ENCODE measurements at places on chromosomes 2 and 18.

DNA sequence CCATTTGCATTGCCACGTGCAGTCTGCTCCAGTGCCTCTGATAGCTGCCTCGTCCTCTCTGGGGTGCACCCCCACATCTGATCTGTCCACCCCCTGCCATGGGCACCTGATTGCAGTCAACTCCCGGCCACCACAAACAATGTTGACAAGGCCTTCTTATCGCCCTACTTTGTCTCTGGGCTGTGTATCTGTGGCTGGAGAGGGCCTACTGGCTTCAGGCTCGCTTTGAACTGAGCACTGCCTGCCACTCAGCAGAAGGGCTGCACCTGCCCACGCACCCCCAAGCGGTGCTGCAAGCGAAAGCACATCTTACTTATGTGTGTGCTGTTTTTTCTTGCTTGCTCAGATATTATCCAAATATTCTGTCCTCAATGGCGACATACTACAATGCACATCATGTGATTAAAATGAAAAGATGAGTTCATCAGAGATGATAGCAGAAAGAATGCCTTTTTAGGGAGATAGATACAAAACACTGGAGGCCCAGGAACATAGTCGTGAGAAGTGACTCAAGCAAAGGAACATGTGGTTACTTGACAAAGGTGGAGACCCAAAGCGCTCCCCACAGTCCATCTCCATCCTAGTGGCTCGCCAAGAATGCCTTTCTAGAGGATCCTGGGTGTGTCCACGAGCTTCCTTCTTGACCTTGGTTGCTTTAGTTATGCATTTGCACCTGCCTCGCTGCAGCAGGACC is 28.8 kb downstream of the FBLN7 start:
- no peaks in the 10 kb centered on the region for H3K4me1 ChIP-seq
- DNase-seq: no peak
- H3K27me3 ChIP-seq: no peaks in the 10 kb centered on the region
- H3K36me3 ChIP-seq: no peaks in the 10 kb centered on the region

DNA sequence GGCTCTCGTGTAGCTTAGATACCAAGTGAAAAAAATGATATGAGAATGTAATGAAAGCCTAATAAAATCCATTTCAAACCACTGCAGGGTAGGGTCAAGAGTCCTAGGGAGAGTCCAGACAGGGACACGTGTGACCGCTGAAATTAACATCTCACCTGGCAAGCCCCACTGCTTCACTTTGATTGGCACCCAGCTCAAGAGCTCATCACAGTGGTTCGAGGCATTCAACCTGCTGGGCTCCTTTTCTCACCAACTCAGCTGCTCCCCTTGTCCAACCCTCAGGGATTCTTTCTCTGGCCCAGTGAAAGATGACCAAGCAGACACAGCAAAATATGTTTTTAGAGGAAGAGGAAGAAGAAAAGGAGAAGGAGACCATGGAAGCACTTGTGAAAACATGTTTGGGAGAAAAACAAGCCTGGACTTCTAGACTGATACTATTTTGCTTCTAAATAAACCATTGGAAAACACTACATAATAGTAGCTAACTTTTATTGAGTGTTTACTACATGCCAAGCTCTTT is 49.2 kb upstream of the CREB1 start:
- no peaks in the 10 kb centered on the region for H3K4me1 ChIP-seq
- no peaks in the 10 kb centered on the region for H3K27me3 ChIP-seq
- no peak overlapping the region for H3K4me3 ChIP-seq
- H3K36me3 ChIP-seq: no peaks in the 10 kb centered on the region

GRCh38 chr2:10762651-10763460 is 41.4 kb downstream of the ATP6V1C2 start:
- no peak overlapping the region for H3K27ac ChIP-seq
- no peaks in the 10 kb centered on the region for H3K27me3 ChIP-seq
- no peaks in the 10 kb centered on the region for H3K4me1 ChIP-seq
- no peaks in the 10 kb centered on the region for H3K36me3 ChIP-seq
- no peak for DNase-seq

GRCh38 chr2:54859416-54859815 is 136.0 kb downstream of the EML6 start:
- no peak overlapping the region for H3K4me3 ChIP-seq
- no peaks in the 10 kb centered on the region for H3K4me1 ChIP-seq
- no peak for DNase-seq
- no peak overlapping the region for H3K27ac ChIP-seq
- no peaks in the 10 kb centered on the region for H3K36me3 ChIP-seq

GRCh38 chr2:2960441-2961133 is 417.0 kb downstream of the EIPR1 start:
- H3K27me3 ChIP-seq: no peaks in the 10 kb centered on the region
- no peak for DNase-seq
- no peak overlapping the region for H3K27ac ChIP-seq

DNA sequence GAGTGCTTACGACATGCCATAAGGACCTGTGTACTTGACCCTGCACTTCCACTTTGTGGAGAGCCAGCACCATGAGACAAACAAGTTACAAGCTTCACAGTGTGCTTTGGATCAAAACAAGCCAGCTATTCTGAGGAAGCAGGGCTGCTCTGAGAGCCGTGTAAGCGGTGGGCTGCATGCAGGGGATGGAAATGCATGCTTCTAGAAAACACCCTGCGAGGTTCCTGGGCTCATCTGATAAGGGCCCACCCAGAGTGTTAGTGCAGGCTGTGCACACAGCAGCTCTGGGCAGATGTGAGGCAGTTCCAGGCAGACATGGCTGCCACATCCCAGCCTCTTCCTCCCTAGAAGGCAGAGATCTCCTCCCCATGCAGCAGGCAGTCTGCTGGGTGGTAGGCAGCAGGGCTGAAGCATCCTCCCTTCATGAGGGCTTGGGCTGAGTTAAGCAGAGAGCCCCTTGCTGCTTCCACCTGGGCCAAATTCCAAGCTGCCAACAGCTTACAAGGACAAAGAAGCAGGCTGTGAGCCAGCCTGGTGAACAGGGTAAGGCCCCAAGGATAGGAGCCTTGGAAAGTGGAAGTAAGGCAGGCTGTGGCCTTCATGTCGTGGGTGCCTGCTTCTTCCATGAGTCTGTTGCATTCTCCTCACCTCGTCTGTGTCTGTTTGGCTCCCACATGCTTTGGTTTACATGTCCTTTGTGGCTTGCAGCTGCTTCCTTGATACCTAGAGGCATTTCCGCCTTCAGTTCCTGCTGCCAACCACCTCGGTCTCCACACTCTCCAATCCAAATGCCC is 7.7 kb downstream of the PSD4 start:
- H3K27ac ChIP-seq: peak overlapping the region; percentile 34
- H3K4me3 ChIP-seq: no peak overlapping the region
- H3K36me3 ChIP-seq: no peaks in the 10 kb centered on the region

GRCh38 chr2:12816379-12817306 is 99.9 kb downstream of the TRIB2 start:
- H3K27ac ChIP-seq: no peak overlapping the region
- DNase-seq: no peak
- peaks cover 27% of the 10 kb centered on the region for H3K4me1 ChIP-seq
- H3K36me3 ChIP-seq: no peaks in the 10 kb centered on the region
- H3K4me3 ChIP-seq: no peak overlapping the region

DNA sequence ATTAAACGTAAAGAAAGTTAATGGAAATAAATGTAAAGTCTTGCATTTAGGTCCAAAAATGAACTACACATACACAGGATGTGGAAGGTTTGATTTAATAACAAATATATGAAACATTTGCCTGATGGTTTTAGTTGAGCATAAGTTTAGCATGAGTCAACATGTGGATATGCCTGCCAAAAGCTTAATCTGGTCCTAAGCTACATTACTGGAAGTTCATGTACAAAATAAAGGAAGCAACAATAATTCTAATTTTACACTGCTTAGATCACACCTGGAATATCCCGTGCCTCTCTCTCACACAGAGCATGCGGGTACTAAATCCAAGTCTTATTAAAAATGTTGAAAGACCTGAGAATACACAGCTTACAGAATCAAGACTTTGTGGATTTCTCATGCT is 276.5 kb upstream of the NRP2 start:
- no peak overlapping the region for H3K27ac ChIP-seq
- no peaks in the 10 kb centered on the region for H3K27me3 ChIP-seq
- no peak overlapping the region for H3K4me3 ChIP-seq
- no peaks in the 10 kb centered on the region for H3K4me1 ChIP-seq
- no peak for DNase-seq

GRCh38 chr2:75595541-75596395 is 35.0 kb upstream of the EVA1A start:
- DNase-seq: no peak
- H3K36me3 ChIP-seq: no peaks in the 10 kb centered on the region
- H3K27me3 ChIP-seq: no peaks in the 10 kb centered on the region
- no peaks in the 10 kb centered on the region for H3K4me1 ChIP-seq
- H3K4me3 ChIP-seq: no peak overlapping the region

DNA sequence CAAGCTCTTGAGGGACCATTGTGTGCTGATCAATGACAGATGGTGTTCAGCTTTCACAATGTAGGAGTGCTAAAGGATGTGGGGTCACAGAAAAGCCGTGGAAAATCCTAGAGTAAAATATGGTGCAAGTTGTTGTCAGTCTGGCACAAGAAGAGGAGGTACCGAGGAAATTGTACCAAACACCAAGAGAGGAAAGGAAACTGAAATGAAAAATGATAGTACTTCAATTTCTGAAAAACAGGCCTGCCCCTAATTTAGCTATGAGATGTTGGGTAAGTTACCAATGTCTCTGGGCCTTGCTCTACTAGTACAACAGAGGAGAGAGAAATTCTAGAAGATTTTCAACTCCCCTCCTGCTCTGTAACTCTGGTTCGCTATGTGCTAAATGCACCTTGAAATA is 78.8 kb upstream of the PELI1 start:
- H3K4me3 ChIP-seq: no peak overlapping the region
- no peaks in the 10 kb centered on the region for H3K36me3 ChIP-seq
- peaks cover 3% of the 10 kb centered on the region for H3K4me1 ChIP-seq
- no peak overlapping the region for H3K27ac ChIP-seq

- H3K36me3 ChIP-seq: peaks cover 34% of the 10 kb centered on the region
- H3K4me1 ChIP-seq: peaks cover 11% of the 10 kb centered on the region
- peak; percentile 57 for DNase-seq
- no peak overlapping the region for H3K4me3 ChIP-seq
- H3K27ac ChIP-seq: no peak overlapping the region
These were observed 20.6 kb downstream of the HTR2B start for GRCh38 chr2:231104115-231104713.

DNA sequence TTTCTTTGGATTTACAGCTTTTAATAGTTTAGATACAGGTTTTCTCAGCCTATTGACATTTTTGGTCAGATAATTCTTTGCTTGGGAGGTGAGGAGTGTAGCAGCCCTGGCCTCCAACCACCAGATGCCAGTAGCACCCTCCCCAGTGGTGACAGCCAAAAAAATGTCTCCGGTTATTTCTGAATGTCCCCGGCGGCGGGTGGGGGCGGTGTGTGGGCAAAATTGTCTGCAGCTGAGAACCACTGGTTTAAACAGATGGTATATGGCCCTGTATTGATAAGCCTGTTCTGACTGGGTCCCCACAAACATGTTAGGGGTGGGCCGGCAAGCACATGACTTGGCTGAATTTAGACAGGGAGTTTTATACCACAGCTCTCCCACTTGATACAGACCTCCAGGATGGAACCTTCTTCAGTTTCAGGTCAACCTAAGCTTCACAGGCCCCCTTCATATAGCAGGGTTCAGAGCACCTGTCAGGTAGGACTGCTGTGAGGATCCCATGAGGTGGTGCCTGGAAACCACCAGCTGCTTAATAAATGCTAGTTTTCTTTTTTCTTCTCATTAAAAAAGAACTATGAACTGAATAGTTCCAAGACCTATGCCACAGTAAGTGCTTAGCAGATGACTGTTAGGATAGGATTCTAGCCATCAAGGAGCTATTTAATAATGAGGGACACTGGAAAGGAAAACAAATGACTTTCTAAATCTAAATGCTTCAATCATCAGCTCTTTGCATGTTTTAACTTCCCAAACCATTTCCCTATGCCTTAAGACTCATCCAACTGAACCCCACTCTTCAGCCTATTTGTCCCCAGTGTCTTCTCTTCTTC is 18.1 kb downstream of the LPIN2 start:
- no peak for DNase-seq
- no peaks in the 10 kb centered on the region for H3K27me3 ChIP-seq
- H3K4me1 ChIP-seq: no peaks in the 10 kb centered on the region
- no peak overlapping the region for H3K4me3 ChIP-seq
- H3K36me3 ChIP-seq: no peaks in the 10 kb centered on the region
- no peak overlapping the region for H3K27ac ChIP-seq

DNA sequence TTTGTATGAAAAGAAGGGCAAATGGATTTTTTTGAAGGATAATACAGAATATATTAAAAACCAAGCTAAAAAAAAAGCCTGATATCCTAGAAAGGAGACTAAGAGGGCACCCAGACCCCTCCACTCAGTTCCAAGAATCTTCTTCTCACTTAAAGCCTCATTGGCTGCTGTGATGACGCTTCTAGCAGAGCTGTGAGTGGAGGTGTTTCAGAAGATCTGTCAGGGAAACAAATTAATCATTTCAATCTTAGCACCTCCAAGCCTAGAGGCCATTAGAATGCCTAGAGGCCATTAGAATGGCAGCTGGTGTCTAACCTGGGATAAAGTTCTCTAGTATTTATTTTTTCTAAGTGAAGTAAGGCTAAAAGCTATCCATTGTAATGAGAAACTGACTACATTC is 164.2 kb upstream of the TMEM200C start:
- H3K36me3 ChIP-seq: no peaks in the 10 kb centered on the region
- H3K4me1 ChIP-seq: peaks cover 5% of the 10 kb centered on the region
- H3K27me3 ChIP-seq: no peaks in the 10 kb centered on the region
- H3K4me3 ChIP-seq: no peak overlapping the region
- no peak overlapping the region for H3K27ac ChIP-seq

Measured in tibial nerve (tissue), 4 donors.